ENCODE measurements at places on chromosomes 6 and 20.

DNA sequence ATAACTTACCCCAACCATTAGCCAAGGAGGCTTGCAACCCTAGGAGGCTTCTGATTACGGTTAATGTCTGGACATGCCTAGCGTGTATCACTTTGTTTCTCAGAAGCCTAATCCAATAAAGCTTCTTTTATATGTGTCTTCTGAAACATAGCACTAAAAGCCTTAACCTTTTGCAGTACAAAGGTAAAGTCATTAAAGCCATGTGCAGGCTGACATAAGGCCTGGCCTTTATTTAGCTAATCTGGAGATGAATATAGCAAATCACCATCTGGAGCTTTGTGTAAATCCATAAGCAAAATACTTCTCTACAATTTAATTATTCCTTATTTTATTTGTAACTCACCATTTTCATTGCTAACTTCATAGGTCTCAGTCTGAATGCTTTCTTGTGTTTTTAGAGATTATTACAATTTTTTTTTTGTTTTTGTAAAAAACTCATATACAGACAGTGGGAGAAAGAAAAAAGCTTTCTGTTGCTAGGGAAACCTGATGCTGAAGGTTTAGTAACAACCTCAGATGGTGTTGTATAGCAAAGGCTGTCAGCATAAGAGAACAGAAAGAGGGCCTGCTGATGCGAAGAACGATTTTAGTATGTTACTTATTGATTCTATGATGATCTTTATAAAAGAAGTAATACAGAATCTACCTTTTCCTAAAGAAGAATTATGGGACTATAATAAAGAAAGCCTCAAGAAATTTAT is at the start of gene EYS:
EYS (minus strand) TSS at position 101 of the 701 bp plus-strand sequence. CDS start 211,816 bp downstream, outside the sequence.
- DNase-seq = no peak

DNA sequence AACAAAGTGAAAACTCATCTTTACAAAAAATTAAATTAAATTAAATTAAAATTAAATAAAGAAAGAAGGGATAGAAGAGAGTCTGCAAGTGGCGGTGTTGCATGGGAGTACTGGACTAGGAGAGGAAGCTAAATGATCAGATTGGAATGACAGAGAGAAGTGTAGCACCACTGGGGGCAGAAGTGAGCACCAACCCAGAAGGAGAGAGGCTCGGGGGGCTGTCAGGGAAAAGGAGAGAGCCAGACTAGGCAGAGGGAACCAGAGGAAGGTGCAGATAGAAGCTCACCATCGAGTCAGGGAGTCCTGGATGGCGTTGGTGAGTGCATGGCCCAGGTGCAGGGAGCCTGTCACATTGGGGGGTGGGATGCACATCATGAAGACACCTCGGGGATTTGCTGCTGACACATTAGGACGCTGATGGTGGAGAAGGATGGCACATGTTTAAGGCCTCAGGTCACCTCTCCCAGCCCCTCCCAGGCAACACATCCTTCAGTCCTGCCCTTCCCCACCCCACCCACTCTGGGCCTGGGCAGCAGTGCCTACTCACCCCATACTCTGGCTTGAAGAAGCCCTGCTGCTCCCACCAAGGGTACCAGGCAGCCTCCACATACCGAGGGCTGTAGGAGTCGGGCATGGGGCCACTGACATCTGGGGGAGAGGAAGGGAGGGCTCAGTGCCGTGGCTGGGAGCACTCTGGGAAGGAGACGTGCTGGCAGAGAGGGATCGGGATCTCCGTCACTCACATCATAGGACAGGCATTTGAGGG is 4.0 kb downstream of the VARS1 start:
- no peak for DNase-seq

DNA sequence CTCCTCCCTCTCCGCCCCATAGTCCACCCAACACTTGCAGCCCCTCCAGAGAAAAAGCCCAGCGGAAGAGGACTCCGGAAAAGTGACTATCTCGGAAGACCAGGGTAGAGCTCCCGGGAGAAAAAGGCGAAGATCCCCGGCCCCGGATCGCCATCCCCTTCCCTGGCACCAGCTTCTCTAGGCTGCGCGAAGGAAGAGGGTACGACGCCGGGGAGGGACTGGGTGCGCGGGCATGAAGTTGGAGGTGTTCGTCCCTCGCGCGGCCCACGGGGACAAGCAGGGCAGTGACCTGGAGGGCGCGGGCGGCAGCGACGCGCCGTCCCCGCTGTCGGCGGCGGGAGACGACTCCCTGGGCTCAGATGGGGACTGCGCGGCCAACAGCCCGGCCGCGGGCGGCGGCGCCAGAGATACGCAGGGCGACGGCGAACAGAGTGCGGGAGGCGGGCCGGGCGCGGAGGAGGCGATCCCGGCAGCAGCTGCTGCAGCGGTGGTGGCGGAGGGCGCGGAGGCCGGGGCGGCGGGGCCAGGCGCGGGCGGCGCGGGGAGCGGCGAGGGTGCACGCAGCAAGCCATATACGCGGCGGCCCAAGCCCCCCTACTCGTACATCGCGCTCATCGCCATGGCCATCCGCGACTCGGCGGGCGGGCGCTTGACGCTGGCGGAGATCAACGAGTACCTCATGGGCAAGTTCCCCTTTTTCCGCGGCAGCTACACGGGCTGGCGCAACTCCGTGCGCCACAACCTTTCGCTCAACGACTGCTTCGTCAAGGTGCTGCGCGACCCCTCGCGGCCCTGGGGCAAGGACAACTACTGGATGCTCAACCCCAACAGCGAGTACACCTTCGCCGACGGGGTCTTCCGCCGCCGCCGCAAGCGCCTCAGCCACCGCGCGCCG is 822 bp downstream of the FOXQ1 start:
- no peak for DNase-seq

DNA sequence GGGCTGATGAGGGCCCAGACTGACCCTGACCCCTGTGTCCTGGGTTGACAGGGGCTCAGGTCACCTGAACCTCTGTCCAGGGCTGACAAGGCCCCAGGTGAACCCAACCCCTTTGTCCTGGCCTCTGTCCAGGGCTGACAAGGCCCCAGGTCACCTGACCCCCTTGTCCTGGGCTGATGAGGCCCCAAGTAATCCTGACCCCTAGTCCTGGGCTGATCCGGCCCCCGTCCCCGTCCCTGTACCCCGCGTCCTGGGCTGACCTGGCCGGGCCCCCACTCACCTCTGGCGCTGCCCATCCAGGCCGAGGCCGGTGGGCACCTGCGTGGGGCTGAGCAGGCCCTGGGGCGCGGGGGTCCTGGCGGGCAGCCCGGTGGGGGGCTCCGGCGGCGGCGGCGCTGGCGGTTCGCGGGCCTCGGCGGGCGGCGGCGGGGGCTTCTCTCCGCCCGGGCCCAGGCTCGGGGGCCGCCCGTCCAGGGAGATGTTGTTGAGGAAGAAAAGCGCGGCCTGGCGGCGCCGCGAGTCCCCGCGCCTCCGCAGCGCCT is 379 bp downstream of the CABLES2 start:
- DNase-seq = no peak

DNA sequence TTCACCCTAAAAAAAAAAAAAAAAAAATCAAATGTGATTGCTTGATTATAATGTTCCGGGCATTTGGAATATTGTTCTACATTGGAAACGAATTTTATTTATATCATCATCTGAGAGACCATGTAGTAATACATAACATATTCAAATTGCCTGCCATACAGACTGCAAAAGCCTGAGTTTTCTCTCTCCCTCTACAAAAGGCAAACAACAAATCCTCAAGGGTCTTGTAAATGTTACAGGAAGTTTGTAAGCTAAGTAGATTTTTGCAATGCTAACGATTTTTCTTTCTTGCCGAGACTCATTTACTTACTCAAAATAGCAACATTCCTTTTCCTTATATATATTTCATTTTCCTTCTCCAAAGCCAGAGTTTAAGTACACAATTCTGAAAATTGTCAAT is 49.0 kb upstream of the HTR1E start:
- DNase-seq = no peak

DNA sequence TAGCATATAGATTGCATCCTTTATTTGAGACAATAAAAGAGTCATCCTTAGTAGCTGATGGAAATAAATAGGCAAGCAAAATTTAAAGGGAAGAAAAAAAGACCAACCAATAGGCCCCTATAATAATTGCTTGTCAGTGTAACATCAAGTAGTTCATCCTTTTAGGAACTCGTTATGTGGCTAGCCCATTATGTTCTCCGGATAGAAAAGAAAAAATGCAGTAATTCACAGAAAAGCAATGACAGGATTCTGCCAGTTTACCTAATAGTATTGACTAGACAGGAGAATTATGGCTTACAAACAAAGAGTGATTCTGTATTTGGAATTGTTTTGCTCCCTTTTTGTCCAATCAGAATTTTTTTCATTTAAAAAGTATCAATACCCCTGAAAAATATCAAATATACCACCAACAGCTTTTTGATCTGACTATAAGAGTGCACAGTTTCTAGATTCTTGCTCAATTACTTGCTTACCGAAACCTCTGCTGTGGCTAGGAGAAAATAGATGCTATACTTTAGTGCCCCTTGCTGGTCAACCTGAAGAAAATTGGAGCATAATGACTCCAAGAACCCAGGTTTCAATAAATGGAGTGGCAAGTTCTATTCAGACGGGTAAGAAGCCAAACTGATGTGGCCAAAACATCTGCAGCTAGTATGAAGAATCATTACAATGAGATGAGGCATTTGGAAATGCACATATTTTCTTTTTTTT is 91.5 kb upstream of the SASH1 start:
- no peak for DNase-seq

DNA sequence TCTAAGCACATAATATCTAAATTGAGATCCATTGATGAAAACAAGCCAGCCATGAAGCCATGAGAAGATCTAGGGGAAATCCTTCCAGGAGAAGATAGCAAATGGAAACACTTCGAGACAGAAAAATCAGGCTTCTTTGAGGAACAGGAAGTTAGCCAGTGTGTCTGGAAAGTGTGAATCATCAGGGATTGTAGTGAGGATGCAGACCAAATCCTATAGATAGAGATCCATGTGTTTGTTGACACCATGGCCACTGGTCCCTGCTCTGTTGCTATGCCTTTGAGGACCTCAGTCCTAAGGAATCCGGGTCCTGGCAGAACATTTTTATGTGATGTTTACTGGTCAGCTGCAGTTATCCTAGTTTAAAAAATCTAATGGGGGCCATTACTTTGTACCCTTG is 6.6 kb upstream of the ELOVL2 start:
- no peak for DNase-seq

DNA sequence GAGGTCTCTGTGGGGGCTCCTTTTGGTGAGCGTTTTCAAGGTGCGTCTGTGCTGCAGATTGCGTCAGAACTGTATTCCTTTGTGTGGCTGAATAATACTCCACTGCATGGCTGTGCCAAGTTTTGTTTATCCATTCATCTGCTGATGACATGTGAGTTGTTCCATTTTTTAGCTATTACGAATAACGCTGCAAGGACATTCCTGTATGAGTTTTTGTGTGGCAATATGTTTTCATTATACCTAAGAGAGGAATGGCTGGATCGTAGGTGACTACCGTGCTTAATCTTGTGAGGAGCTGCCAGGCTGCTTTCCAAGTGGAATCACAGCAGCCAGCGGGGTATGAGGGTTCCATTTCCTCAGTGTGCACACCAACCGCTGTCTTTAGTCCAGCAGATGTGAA is 1.1 kb upstream of the DACT2 start:
- no peak for DNase-seq

DNA sequence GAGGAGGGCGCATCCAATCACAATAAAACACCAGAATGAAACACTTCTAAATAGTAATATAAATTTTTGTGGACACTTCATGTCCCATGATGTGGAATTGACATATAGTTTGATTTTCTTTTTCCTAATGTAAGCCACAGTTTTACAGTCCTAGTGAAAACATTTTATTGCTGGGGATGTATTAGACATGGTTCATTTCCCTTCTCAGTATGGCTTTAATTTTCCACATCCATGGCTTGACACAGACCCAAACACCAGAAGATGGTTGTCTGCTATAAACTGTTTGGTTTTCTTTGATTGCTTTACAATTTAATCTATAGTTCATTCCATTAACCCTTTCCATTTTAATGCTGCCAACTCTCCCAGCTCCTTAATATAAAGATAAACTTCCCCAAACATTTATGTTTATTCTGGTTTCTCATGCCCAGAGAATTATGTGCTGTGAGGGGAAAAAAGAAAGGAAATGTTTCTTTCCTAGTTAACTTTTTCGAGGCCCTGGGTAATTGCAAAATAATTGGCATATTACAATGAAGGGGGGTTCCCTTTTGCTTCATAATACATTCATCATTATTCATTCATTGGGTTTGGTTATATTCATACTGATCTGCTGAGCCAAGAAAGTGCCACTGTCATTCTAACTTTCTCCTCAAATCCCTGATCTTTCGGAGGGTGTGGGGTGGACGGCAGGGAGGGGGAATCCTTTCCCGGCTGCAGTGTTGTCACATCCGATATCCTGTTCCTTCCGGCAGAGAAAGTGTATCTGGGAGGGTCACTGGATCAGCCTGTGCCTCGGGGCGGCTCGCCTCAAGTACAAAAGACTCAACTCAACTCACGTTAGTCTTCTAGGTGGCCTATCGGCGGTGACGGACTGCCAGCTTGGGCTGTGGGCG is 127.6 kb upstream of the TFAP2D start:
- DNase-seq = no peak

DNA sequence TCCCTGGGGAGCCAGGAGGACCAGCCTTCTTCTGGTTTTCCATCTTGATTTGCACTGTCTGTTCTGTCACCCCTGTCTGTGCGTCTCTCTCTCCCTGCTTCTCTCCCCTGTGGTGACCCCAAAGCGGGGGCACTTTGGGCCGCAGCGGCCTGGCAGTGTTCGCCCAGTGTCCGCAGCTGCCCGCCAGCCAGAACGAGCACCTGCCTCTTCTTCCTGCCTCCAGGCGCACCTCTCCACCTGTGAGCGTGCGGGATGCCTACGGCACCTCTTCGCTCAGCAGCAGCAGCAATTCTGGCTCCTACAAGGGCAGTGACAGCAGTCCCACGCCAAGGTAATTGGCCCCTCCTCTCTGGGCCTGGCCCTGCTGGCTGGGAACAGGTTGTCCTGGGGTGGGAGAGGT is 30.8 kb downstream of the SNPH start:
- no peak for DNase-seq

DNA sequence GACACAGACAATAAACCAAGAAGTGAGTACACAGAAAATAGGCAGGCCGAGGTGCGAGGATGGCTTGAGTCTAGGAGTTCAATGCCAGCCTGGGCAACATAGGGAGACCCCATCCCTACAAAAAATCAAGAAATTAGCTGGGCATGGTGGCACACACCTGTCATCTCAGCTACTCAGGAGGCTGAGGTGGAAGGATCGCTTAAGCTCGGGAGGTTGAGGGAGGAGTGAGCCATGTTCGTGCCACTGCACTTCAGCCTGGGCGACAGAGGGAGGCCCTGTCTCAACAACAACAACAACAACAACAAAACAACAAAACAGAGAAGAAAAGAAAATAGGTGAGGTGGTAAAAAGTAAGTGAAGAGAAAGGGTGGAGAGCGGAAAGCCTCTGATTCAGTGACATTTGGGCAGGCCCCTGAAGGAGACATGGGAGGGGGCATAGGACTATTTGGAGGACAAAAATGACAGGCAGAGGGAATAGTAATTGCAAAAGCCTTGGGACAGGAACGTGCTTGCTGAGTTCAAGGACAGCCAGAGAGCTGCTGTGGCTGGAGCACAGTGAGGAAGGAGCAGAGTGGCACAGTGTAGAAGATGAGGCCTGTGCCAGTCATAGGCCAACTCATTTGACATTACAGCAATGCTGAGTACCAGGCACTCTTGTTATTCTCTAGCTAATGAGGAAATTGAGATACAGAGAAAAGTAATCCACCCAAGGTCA is 160.6 kb downstream of the VEGFA start:
- DNase-seq = no peak

Measured in activated naive CD4-positive, alpha-beta T cell (primary cell).